SJCRH30 (cell line): ENCODE measurements at places on chromosomes 7 and 10. TPM values are rescaled to one million over a fixed set of nuclear protein-coding genes. Genes with fewer than 3 reads are reported as not detected.
A peak's percentile ranks its signal among the peaks of the same experiment; 100 is the strongest.

GRCh38 chr7:11341285-11341944, 367.7 kb downstream of the PHF14 start:
- no peaks in the 10 kb centered on the region for H3K36me3 ChIP-seq
- H3K27ac ChIP-seq, result no peak overlapping the region
- H3K4me3 ChIP-seq, result peak overlapping the region; percentile 15; the same call in 1 of the 2 replicates
- peaks cover 22% of the 10 kb centered on the region for H3K4me1 ChIP-seq
- no peaks in the 10 kb centered on the region for H3K27me3 ChIP-seq

- H3K36me3 ChIP-seq, result no peaks in the 10 kb centered on the region
- no peak for DNase-seq
- no peak overlapping the region for H3K4me3 ChIP-seq
- H3K27me3 ChIP-seq, result no peaks in the 10 kb centered on the region
- H3K4me1 ChIP-seq, result no peaks in the 10 kb centered on the region
Measured at GRCh38 chr7:34851431-34851830, 185.9 kb downstream of the DPY19L1 start.

- no peaks in the 10 kb centered on the region for H3K27me3 ChIP-seq
- H3K27ac ChIP-seq, result no peak overlapping the region
Measured at GRCh38 chr7:107687656-107688055, 27.0 kb downstream of the SLC26A4 start.

- no peaks in the 10 kb centered on the region for H3K27me3 ChIP-seq
Measured at GRCh38 chr10:99430116-99430450, 341 bp downstream of the GOT1 start.

GRCh38 chr10:70805619-70806215, 10.0 kb upstream of the SGPL1 start:
- peak; percentile 50 for DNase-seq
- no peaks in the 10 kb centered on the region for H3K36me3 ChIP-seq

DNA sequence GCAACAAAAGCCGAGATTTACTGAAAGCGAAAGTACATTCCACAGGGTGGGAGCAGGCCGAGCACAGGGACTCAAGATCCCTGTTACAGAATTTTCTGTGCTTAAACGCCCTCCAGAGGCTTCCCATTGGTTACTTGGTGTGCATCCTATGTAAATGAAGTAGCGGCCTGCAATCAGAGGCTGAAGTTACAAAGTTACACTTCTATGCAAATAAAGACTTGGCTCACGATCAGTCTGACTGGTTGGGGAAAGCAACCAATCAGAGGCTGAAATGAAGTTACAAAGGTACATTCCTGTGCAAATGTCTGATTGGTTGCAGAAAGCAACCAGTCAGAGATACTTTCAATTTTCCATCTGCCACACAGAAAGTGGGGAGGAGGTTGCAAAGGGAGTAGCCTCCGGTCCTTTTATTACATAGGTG, 4.1 kb downstream of the ACBD7 start:
- H3K4me3 ChIP-seq, result peak overlapping the region; percentile 59
- H3K27ac ChIP-seq, result peak overlapping the region; percentile 27; the same call in 1 of the 2 replicates
- H3K4me1 ChIP-seq, result 0 out of 2 replicates have a peak, but pooled peaks cover 2% of the 10 kb centered on the region
- H3K27me3 ChIP-seq, result no peaks in the 10 kb centered on the region

DNA sequence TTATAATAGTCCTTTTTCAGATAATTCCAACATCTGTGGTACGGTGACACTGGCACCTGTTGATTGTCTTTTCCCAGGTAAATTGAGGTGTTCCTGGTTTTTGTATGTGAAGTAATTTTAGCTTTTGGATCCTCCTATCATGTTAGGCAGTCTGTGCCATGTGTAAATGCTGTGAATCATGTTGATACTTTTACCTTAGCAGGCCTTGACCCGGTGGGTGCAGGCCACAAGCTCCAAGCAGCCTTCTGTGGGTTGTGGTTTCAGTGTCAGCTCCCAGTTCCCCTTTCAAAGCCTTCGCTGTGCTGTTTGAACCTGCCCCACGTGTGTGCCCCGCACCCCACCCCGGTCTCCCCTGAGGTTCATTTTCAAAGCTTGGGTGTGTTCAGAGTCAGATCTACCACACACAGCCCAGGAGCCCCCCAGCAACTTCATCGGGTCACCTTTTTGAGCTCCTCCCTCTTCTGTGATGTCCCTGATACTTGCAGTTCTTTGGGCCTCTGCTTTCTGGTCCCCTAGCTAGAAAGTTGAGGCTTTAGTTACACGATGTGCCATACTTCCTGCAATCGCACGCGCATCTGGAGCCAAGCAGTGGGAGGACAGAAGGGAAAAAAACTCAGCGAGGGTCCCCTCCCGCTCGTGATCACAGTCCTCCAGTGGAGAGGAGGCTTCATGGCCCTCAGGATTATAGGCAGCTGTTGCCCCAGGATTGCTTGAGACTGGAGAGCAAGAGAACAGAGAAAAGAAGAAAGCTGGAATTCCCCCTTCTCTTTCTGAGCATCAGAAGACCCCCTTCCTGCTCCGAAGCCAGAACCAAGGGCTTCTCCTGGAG, 8.7 kb upstream of the BHLHA15 start:
- H3K4me3 ChIP-seq, result no peak overlapping the region
- peaks cover 6% of the 10 kb centered on the region; the same call in 1 of the 2 replicates for H3K4me1 ChIP-seq
- no peaks in the 10 kb centered on the region for H3K27me3 ChIP-seq
- no peak for DNase-seq
- no peak overlapping the region for H3K27ac ChIP-seq

- H3K27me3 ChIP-seq, result no peaks in the 10 kb centered on the region
- no peak overlapping the region for H3K4me3 ChIP-seq
- H3K27ac ChIP-seq, result no peak overlapping the region
- no peaks in the 10 kb centered on the region for H3K4me1 ChIP-seq
- H3K36me3 ChIP-seq, result peaks cover 33% of the 10 kb centered on the region
Measured at GRCh38 chr7:64320547-64321513, 7.1 kb downstream of the ZNF736 start.

DNA sequence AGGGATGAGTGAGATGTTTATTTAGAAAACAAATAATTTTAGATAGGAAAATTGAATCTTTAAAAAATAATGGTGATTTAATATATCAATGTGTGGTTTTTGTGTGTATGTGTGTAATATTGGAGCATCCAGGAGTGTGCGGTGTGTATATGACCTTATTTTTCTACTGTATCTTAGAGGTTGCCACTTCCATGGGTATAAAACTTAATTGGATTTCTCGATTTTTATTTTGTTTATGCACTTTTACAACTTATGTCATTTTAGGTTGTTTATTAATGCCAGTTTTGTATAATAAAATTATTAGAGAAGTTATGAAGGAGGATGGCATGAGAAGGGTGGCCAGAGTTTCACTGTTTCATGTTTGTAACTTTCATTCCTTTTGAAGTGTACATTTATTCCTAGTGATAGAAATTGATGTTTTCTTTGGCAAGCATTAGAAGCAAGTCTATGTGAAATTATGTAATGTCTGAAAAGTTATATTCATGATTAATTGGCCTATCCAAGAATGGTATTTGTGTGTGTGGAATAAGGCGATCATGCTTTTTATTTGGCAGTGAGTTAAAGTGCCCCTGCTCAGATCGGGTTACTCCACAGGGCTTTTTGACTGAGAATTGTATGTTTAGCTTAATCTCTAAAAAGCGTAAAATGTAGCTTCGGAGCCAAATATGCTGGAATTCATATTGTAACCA, 110.3 kb downstream of the KAT6B start:
- no peaks in the 10 kb centered on the region for H3K27me3 ChIP-seq
- no peak overlapping the region for H3K27ac ChIP-seq
- H3K4me1 ChIP-seq, result peaks cover 14% of the 10 kb centered on the region
- no peak for DNase-seq
- no peak overlapping the region for H3K4me3 ChIP-seq

DNA sequence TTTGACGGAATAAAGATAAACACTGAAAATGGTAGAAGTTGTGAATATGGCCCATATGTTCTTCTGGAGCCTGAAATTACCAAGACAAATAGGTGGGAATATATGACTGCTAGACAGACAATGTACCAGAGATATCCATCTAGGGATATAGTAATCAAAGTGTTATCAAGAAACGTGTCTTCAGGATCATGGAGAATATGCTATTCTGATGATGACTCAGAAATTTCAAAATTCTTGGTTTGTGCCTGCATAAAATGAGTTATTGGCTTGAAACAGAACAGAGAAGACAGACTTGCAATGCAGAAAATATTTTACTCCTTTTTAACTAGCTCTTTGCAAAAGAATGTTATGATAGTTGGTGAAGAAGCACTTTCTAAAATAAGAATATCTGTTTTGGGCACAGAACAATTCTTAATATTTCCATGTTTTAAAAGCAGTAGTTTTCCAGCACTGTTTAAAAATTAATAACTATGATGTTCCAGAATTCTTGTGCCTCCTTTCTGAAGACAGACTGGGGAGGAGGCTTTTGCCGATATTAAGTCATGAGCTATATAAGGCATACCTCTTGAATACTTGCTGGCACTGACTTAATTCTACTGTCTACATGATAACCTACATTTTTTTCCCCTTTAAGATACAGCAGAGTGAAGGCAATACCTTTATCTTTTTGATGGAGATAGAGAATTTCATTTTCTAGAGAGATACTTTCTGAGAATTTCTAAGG, 34.4 kb upstream of the CABCOCO1 start:
- peak overlapping the region; percentile 20; the same call in 1 of the 2 replicates for H3K27ac ChIP-seq
- H3K27me3 ChIP-seq, result no peaks in the 10 kb centered on the region
- no peaks in the 10 kb centered on the region for H3K36me3 ChIP-seq
- DNase-seq, result no peak

DNA sequence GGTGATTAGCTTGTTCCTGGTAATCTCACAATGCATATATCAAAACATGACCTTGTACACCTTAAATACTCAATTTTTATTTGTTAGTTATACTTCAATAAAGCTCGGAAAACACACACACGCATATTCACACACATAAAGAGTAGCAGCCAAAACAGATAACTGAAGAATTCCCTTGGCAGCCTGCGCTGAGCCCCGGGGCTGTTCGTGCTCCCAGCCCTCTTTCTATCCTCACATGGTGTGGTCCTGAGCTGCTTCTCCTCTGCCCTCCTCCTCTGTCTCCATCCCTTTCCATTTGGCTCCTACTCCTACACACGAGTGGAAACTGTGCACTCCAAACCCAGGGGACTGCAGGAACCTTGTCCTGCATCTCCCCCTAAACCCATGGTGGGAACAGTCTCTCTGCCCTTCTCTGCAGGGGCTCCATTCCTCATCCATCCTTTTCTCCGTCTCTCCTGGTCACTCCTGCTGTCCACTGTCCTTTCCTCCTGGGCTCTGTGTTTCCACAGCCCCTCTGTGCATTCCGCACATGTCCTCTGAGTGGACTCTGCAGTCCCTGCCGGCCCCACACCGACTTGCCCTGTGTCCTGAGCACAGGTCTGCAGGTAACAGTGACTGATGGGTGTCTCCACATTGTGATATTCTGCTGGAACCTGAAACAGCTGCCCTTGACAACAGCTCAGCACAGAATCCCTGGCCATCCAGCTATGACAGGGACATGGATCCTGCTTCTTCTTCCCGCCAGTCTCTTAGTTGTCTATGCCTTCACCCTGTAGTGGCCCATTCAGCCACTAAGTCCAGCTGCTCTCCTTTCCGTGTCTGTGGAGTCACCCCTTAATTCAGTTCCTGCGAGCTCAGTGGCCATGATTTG, 216.8 kb upstream of the ZNF32 start:
- H3K27me3 ChIP-seq, result no peaks in the 10 kb centered on the region
- H3K27ac ChIP-seq, result no peak overlapping the region
- H3K4me1 ChIP-seq, result no peaks in the 10 kb centered on the region

GRCh38 chr7:100219271-100219737, 445 bp upstream of the PVRIG start:
- no peak for DNase-seq
- H3K4me1 ChIP-seq, result no peaks in the 10 kb centered on the region
- no peaks in the 10 kb centered on the region for H3K27me3 ChIP-seq
- no peaks in the 10 kb centered on the region for H3K36me3 ChIP-seq
- H3K27ac ChIP-seq, result no peak overlapping the region

- H3K27me3 ChIP-seq, result no peaks in the 10 kb centered on the region
- DNase-seq, result peak; percentile 28
- no peaks in the 10 kb centered on the region for H3K36me3 ChIP-seq
- no peak overlapping the region for H3K27ac ChIP-seq
- H3K4me1 ChIP-seq, result no peaks in the 10 kb centered on the region
Measured at GRCh38 chr10:86139066-86139657, 227.4 kb downstream of the GRID1 start.

DNA sequence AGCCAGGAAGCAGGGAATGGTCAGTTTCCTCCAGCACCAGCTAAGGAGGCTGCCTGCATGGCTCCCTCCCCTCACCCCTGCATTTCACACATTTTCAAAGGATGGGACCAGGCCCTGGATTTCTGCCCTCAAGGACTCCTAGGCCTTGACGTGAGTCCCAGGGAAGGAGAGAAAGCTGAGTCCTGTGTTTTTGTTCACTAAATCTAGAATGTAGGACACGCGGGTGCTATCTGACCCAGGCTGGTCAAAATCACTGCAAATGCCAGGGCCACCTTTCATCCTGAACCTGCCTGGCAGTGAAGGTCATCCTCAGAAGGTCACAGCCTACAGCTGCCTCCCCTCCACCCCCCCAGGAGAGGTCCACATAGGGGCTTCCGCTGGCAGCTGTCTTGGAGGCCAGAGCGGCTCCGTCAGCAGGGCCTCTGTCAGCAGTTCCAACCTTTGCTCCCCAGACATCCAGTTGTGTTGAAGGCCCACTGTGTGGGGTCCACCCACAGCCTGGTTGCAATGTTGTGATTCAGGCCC, 18.0 kb downstream of the RHBDD2 start:
- no peaks in the 10 kb centered on the region for H3K36me3 ChIP-seq
- peaks cover 26% of the 10 kb centered on the region for H3K4me1 ChIP-seq
- no peak overlapping the region; the same call in 1 of the 2 replicates for H3K27ac ChIP-seq
- H3K4me3 ChIP-seq, result no peak overlapping the region
- no peaks in the 10 kb centered on the region for H3K27me3 ChIP-seq

- H3K27me3 ChIP-seq, result no peaks in the 10 kb centered on the region
- DNase-seq, result no peak
- H3K4me3 ChIP-seq, result no peak overlapping the region
- peaks cover 44% of the 10 kb centered on the region for H3K4me1 ChIP-seq
- H3K27ac ChIP-seq, result peak overlapping the region; percentile 6; the same call in 1 of the 2 replicates
Measured at GRCh38 chr10:102668326-102669107, 24.2 kb downstream of the TRIM8 start.

DNA sequence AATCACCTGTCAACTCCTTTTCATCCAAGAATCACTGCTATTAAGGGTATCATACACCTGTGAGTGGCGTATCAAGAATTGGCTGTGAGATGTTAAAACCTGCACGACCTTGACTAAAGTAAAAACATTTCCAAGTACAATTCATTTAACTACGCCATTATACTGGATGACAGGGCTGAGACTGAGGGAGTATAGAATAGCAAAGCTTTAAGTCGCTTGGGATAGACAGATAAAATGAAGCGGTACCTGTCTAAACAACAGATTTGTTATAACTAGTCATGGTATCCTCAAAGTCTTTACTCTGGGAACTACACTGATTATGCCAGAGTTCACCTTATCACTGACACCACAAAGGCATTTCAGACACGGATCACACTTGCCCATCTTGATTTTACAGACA, 366.1 kb upstream of the LRRN3 start:
- H3K36me3 ChIP-seq, result no peaks in the 10 kb centered on the region
- no peaks in the 10 kb centered on the region for H3K4me1 ChIP-seq
- DNase-seq, result no peak
- no peaks in the 10 kb centered on the region for H3K27me3 ChIP-seq

NODAL gene
- not detected in 2 replicates for total RNA-seq

CFAP69 gene
- total RNA-seq, result 0.76 and 1.8 TPM in 2 replicates

IFIT1B gene
- total RNA-seq, result not detected in 2 replicates

SP8 gene
- total RNA-seq, result 2.5 and 2.8 TPM in 2 replicates

CALCR gene
- total RNA-seq, result 1.3 and 1.9 TPM in 2 replicates

ZNF488 gene
- 2.6 and 2.7 TPM in 2 replicates for total RNA-seq

GPR141 gene
- total RNA-seq, result not detected in 2 replicates

SBDS gene
- total RNA-seq, result 90.0 and 97.9 TPM in 2 replicates

SPDYE11 gene
- not detected in 2 replicates for total RNA-seq

ITPRID1 gene
- total RNA-seq, result not detected in 2 replicates

ADCY1 gene
- not detected in 2 replicates for total RNA-seq

KCNH2 gene
- total RNA-seq, result 15.9 and 19.3 TPM in 2 replicates

AKR1C1 gene
- total RNA-seq, result 2.7 and 3.6 TPM in 2 replicates

GIMAP6 gene
- not detected in 2 replicates for total RNA-seq

PVRIG gene
- total RNA-seq, result not detected in 2 replicates

WNT2 gene
- 0.03 and 0.06 TPM in 2 replicates for total RNA-seq

TDRD1 gene
- 0.61 TPM in 2 replicates for total RNA-seq

RAB19 gene
- not detected in 2 replicates for total RNA-seq
